Motor neuron (in vitro differentiated cells): ENCODE measurements at places on chromosomes 4 and X. TPM values are rescaled to one million over a fixed set of nuclear protein-coding genes. Genes with fewer than 3 reads are reported as not detected.

The C4orf17 gene
- 0.31 TPM in 1 of 2 replicates, not detected in the other for total RNA-seq

The TXK gene
- 0.05 TPM in 1 of 2 replicates, not detected in the other for total RNA-seq

The SYNPO2 gene
- 20.2 and 21.0 TPM in 2 replicates for total RNA-seq

The SRD5A3 gene
- 6.3 TPM in 2 replicates for total RNA-seq

The CLDN22 gene
- 0.53 TPM in 1 of 2 replicates, not detected in the other for total RNA-seq

The NSUN7 gene
- total RNA-seq: 0.15 and 0.22 TPM in 2 replicates

The TRIM61 gene
- 0.23 and 0.31 TPM in 2 replicates for total RNA-seq

The TMEM271 gene
- total RNA-seq: 1.8 TPM in 2 replicates

The PLS3 gene
- total RNA-seq: 91.9 and 104 TPM in 2 replicates
